ENCODE measurements at places on chromosomes 6 and 20. TPM values are rescaled to one million over a fixed set of nuclear protein-coding genes. Genes with fewer than 3 reads are reported as not detected.

The PCK1 gene
- total RNA-seq = 12.0 TPM

The DOP1A gene
- 33.6 TPM for total RNA-seq

The GLP1R gene
- 0.52 TPM for total RNA-seq

The SMLR1 gene
- total RNA-seq = 28.9 TPM

The ZNF133 gene
- total RNA-seq = 16.7 TPM

The NOTCH4 gene
- total RNA-seq = 5.0 TPM

The RIPOR3 gene
- 5.6 TPM for total RNA-seq

The THBS2 gene
- total RNA-seq = 5.5 TPM

The TCP11 gene
- total RNA-seq = not detected

The GSTA3 gene
- not detected for total RNA-seq

The TMC2 gene
- not detected for total RNA-seq

The ID4 gene
- 44.3 TPM for total RNA-seq

The ARFGEF3 gene
- 3.9 TPM for total RNA-seq

The OR2J3 gene
- total RNA-seq = not detected

The MKKS gene
- 17.5 TPM for total RNA-seq

The EYA2 gene
- 1.4 TPM for total RNA-seq

The CASS4 gene
- total RNA-seq = 0.13 TPM

The SRSF12 gene
- total RNA-seq = 7.3 TPM

The CGA gene
- total RNA-seq = 43.8 TPM

The STMND1 gene
- 0.27 TPM for total RNA-seq

The TLDC2 gene
- total RNA-seq = 1.6 TPM

The CDC5L gene
- total RNA-seq = 23.1 TPM

The B3GALT4 gene
- total RNA-seq = 5.2 TPM

The MEP1A gene
- 94.2 TPM for total RNA-seq

The OTOR gene
- total RNA-seq = 0.37 TPM

The GPLD1 gene
- total RNA-seq = 5.0 TPM

The PRL gene
- total RNA-seq = not detected

The CDH4 gene
- not detected for total RNA-seq

The DEFB124 gene
- total RNA-seq = not detected

The DYNLT2 gene
- total RNA-seq = 4.0 TPM

The LGSN gene
- 4.1 TPM for total RNA-seq

The FRMD1 gene
- not detected for total RNA-seq

The PTCRA gene
- total RNA-seq = not detected

The GPX5 gene
- total RNA-seq = not detected

The SCGN gene
- 25.7 TPM for total RNA-seq

The PGC gene
- total RNA-seq = 128 TPM
